ENCODE measurements at places on chromosomes 2 and 18.

DNA sequence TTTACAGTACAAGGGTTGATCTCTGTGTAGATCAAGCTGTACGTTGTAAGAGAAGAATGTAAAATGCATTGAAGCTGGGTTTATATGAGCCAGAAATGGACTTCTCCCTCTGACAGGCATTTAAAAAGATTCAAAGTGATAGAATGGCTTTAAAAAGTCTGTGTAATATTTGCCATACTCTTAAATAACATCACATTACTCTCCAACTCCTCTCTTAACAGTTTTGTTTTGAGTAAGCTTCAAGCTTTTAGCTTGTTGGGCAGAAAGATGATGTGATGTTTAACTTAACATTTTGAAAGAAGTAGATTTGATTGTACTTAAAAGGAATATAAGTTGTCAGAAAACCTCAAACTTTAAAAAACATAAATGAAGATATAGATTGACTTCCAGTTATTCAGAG, 72.2 kb downstream of the COX7A2L start:
- DNase-seq, result no peak

DNA sequence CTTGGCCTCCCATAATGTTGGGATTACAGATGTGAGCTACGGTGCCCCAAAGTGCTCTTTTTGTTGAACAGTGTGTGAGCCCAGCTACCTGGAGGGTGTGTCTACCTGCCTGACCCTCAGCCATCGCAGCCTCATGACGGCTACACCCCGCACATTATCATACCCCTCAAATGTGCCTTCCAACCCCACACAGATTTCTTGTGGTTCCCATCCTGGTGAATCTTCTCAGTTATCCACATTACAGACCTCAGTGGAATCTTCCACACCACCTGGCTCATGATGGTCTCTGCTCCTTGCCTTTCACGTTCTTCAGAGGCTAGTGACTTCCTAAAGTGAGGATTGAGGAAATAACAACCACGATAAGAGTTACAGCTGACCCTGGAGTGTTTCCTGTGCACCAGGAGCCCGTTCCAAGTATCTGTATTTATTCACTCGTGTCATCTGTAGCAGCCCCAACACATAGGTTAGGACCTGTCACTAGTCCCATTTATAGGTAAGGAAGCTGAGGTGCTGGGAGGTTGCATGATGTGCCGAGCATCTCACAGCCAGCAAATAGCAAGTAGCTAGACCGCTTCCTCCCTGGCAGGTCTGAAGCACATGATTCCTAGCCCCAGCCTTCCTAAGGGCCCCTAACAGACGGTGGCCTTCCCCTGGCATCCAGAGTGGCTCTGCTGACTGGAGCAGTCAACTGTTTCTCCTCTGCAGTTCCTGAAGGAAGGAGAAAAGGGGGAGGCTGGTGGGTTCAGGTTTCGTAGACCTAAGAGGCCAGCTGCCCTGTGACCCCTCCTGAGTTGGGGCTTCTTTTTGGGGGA, 47.3 kb downstream of the TCF7L1 start:
- no peak for DNase-seq

DNA sequence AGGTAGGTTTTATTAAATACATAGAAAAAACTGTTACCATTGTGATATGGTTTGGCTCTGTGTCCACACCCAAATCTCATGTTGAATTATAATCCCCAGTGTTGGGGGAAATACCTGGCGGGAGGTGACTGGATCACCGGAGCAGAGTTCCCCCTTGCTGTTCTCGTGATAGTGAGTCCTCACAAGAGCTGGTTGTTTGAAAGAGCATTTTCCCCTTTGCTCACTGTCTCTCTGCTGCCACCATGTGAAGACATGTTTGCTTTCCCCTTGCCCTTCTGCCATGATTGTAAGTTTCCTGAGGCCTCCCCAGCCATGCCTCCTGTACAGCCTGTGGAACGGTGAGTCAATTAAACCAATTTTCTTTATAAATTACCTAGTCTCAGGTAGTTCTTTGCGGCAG, 352.7 kb upstream of the SLC39A10 start:
- no peak for DNase-seq

DNA sequence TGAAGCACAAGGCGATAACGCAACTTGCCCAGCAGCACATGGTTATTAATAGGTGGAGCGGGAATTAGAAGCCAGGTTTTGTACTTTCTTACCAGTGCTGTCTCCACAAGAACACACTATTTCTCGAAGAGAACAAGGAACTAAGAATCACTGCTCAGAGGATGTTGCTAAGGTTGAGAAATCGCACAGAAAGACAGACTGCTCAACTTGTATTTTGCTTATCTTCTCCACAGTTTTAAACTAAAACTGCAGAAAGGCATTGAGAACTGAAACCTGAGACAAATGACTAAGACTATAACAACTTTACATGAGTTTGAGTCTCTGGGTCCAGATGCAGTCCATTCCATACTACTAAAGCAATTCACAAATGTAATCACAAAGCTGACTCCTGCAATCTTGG, 6.2 kb downstream of the PRKD3 start:
- no peak for DNase-seq

DNA sequence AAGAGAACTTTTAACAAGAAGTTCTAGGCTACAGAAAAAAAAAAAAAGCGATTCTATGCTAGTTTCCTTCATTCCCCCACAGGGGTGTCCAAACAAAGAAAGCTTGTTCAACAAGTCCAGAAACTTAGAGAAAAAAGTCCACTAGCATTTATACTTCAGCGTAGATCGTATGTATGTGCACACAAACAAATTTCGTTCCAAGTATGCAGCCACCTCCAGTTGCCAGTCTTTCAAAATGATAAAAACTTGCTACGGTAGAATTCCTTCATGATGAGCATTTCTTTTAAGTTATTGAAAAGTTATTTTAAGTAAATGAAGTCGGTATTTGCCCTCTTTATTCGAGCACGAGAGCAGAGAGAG, 3.7 kb upstream of the OTX1 start:
- DNase-seq, result no peak

GRCh38 chr2:201049455-201049854, 22.0 kb downstream of the HYCC2 start:
- no peak for DNase-seq

GRCh38 chr2:240248721-240249422, 108.4 kb upstream of the OTOS start:
- DNase-seq, result no peak

DNA sequence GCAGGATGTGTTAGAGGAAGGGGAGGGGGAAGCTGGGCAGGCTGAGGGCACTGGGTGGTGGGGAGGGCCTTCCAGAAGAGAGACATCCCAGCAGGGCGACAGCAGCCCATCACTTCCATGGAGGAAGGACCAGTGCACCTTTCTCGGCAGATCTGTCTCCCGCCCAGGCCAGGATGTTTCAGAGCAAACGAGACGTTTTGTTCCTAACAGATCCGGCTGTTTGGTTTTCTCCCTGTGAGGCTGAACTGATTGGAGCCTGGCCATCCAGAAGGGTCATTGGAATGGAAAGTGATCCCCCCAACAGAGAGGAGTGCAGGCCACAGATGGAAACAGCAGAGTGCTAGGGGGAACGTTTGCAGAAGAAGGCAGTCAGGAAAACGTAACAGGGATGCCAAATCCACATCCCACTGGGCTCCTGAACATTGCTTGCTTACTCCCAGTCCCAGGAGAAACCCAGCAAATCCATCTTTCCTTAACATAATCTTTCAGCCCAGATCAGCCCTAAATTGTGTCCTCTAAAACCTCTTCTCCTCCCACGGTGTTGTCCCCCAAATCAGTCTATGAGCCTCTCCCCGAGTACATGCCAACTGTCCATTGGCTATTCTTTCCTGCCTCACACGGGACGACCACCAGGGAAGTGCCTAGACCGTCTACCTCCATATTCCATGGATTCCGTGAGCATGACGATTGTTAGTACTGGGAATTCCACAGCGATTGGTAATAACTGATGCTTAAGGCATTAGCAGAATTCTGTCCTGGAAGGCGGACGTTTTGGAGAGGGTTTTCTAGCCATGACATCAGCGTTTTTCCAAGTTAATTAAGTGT, 126.8 kb downstream of the SEPTIN10 start:
- DNase-seq, result no peak

- DNase-seq, result no peak
These were observed 97.0 kb upstream of the ATL2 start for GRCh38 chr2:38474021-38474456.

DNA sequence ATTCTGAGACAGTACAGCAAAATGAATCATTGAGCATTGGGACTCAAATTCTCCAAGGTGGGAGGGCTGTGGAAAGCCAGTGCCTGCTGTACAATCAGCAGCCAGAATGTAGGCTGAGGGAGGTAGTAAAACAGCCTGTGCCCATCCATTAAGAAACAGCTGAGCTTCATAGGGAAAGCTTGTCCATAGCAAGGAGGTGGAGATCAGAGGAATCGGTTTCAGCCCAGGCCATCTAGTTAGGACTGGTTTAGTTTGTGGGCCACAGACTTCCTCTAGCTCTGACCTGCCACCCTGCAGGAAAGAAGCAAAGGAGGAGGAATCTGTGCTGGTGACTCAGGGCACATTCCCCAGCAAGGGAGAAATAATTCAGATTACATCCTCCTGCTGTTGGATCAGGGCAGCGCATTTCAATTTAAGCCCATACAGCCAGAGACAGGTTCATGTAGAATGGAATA, 333.4 kb downstream of the SETBP1 start:
- DNase-seq, result no peak

GRCh38 chr2:213279971-213280370, 4.3 kb upstream of the SPAG16 start:
- DNase-seq, result no peak

- DNase-seq, result peak; percentile 61
These were observed 27.2 kb upstream of the PTPN2 start for GRCh38 chr18:12911025-12911928.

DNA sequence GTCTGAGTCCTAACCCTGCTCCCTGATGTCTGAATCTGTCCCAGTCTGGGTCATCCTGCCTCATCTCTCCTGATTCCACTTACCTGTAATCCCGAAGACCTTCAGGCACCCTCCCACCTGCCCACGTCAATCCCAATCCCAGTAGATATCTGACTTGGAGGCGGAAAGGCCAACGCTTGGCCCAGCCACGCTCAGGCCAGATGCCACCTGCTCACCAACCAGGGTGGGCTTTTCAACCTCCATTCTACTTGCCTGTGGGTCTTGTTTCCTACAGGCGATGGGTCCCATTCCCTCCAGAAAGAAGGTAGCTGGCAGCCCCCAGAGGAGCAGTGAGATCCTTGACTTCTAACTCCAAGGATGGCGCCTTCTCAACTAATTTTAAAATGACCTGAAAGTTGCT, 59.7 kb downstream of the INPP5D start:
- DNase-seq, result peak; percentile 33

GRCh38 chr2:42443718-42444399, 49.9 kb downstream of the KCNG3 start:
- no peak for DNase-seq

DNA sequence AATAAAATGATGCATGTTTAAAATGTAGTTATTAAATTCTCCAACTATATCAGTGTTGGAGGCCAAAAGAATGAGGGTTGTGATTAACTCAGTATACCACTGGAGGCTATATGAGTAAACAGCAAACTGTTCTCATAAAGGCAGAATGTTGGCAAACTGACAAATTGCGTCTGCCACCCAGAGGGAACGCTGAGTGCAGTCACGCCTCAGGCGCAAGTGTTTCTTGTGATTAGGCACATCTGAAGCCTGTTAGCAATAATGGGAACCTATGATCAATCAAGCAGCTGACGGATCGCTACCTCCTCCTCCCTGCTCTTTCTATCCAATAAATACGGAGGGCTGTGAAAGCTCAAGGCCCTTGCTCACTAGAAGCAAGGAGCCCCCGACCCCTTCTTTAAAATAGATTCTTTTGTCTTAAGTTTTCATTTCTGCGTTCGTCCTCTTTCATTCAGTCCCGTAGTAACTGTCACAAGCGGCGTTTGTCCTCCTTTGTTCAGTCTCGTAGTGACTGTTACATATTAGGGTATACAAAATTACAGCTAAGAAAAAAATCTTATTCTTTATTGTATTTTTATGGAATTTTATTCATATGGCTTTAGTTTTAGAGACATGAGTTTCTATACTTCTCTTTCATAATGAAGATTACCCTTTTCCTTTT, 16.3 kb upstream of the RMND5A start:
- DNase-seq, result no peak

DNA sequence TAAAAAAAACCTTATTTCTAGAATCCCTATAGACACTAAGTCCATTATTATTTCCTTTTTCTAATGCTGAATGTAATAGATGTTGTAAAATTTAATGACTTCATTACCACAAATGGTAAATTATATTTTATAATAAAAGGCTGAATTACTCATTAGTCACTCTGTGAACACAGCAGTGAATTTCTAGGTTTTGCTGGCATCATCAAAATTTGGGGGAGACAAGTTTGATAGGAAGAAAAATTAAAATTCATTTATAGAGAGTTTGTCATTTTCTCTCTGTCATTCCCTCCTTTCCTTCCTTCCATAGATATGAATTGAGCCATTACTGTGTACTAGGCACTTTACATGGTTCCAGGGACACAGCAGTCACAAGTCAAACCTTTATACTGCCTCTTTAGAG, 340.9 kb downstream of the TRIB2 start:
- DNase-seq, result no peak

DNA sequence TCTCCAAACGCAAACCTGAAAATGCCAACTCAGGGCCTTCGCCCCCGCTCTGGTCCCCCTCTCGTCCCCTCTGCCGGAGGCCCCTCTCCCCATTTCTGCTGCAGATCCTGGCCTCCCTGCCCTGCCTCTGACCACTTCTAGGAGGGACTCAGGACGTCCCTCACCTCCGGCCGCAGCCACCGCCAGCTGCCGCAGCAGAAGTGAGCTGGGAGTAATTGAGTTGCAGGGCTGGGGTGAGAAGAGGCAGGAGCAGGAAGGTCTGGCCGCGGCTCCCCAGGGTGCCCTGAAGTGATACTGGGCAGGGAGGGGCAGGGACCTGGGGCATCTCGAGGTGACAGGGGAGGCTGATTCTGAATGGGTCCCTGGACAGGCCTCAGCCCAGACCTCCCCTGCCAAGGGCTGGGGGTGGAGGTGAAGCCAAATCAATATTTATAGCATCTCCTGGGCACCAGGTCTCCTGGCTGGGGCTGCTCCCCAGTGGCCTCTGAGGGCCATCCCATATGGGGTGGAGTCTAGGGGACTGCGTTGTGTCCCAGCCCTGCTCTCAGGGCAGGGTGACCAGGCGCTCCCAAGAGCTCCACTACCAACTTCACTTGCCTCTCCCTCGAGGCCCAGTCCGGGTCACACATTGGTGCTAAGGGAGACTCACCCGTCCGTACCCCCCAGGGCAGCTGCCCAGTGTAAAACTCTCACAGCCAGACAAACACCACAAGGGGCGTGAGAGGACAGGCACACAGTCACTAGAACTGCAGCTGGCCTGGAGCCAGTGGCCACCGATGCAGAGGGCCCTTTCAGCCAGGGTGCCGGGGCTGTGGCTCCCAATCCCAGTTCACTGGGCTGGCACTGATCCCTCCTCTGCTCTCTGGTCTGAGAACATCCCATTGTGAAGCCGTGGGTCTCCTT, 33.0 kb downstream of the KCNIP3 start:
- no peak for DNase-seq

GRCh38 chr2:71702971-71703898, 249.9 kb downstream of the DYSF start:
- DNase-seq, result no peak
